ENCODE measurements at places on chromosomes 11 and 22. TPM values are rescaled to one million over a fixed set of nuclear protein-coding genes. Genes with fewer than 3 reads are reported as not detected.

GRCh38 chr11:32478277-32478731 is 43.0 kb upstream of the WT1 start:
- DNase-seq, result peak; percentile 26

DNA sequence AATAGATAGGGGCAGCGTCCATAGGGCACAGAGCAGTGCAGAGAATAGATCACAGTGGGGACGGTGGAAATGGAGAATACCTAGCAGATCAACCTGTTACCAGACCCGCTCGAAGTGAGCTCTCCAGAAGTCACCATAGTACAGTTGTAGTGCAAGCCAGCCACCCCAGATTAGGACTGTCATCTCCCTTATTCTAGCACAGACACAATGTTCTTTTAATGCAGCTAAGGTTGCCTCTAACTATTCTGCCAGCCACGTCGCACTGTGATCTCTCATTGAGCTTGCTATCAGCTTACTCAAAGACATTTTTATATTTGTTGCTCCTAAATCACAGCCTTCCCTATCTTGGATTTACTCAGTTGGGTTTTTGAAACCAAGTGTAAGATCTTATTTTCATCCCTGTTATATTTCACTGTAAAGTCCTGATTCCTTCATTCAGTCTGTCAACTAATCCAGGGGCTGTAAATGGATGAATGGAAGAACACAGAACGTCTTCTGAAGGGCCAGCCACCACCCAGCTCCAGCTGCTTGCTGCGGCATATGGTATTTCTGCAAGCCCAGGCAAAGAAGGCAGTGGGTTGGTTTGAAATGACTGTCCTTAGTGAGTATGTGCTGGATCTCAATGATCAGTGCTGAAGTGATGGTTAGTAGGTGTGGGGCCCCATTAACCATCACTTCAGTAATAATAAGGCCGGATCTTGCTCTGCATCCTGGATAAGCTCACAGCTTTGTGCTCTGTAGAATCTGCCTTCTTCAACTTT is 3.4 kb downstream of the PARVA start:
- no peak for DNase-seq

- DNase-seq, result no peak
Measured at GRCh38 chr11:27904358-27905055, 203.4 kb downstream of the KIF18A start.

GRCh38 chr11:35126879-35127581 is 11.9 kb upstream of the CD44 start:
- DNase-seq, result no peak

GRCh38 chr22:47171441-47172221 is 409.2 kb downstream of the TBC1D22A start:
- no peak for DNase-seq

DNA sequence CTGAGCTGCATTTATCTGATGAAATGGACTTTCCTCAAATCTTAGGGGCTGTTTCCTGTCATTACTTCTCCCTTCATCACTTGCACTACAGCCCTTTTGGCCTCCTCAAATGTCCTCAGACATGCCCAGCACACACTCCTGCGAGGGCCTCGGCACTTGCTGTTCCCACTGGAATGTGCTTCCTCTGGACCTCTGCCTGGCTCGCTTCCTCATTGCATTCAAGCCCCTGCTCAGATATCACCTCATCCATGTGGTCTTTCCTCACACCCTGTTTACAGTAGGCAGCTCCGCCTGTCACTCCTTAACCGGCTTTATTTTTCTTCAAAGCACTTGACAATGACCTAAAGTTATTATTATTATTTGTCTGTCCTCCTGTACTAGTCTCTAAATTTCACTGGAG is 9.0 kb downstream of the NAT10 start:
- DNase-seq, result no peak

BARX2 gene
- total RNA-seq, result 1.1 TPM

CECR2 gene
- 12.5 TPM for total RNA-seq

USP2 gene
- 6.5 TPM for total RNA-seq

CYB5R2 gene
- 14.9 TPM for total RNA-seq

NTM gene
- 12.0 TPM for total RNA-seq
